ENCODE measurements at places on chromosomes 7 and 10. TPM values are rescaled to one million over a fixed set of nuclear protein-coding genes. Genes with fewer than 3 reads are reported as not detected.

Gene CUBN
- 0.37 TPM for total RNA-seq

Gene AQP1
- 45.5 TPM for total RNA-seq

Gene RTKN2
- 2.5 TPM for total RNA-seq

Gene RAB19
- total RNA-seq: 21.9 TPM

Gene ZNRF2
- total RNA-seq: 50.3 TPM

Gene DPP6
- total RNA-seq: 2.9 TPM

Gene WEE2
- not detected for total RNA-seq

Gene GRID1
- 0.31 TPM for total RNA-seq

Gene ADRB1
- 1.6 TPM for total RNA-seq

Gene ITPRIP
- total RNA-seq: 5.0 TPM

Gene PPP1R17
- not detected for total RNA-seq

Gene GIMAP1
- 1.1 TPM for total RNA-seq

Gene PLAC9
- total RNA-seq: 8.2 TPM

Gene LLCFC1
- total RNA-seq: not detected

Gene SLC37A3
- total RNA-seq: 57.6 TPM

Gene ZNF804B
- total RNA-seq: not detected

Gene SLC16A12
- 0.78 TPM for total RNA-seq

Gene SERPINE1
- 3.1 TPM for total RNA-seq

Gene CCDC172
- total RNA-seq: not detected

Gene FKBP9
- 136 TPM for total RNA-seq

Gene RGS10
- total RNA-seq: 28.9 TPM

Gene PRLHR
- total RNA-seq: not detected

Data from left colon (tissue), 2 donors.